RPMI8226 (cell line): ENCODE measurements at places on chromosomes 2 and 18.

GRCh38 chr18:59065684-59066083 lies 74.0 kb upstream of the SEC11C start:
- no peak for DNase-seq

GRCh38 chr2:69097891-69098655 lies 85.1 kb downstream of the ANTXR1 start:
- DNase-seq, result no peak

DNA sequence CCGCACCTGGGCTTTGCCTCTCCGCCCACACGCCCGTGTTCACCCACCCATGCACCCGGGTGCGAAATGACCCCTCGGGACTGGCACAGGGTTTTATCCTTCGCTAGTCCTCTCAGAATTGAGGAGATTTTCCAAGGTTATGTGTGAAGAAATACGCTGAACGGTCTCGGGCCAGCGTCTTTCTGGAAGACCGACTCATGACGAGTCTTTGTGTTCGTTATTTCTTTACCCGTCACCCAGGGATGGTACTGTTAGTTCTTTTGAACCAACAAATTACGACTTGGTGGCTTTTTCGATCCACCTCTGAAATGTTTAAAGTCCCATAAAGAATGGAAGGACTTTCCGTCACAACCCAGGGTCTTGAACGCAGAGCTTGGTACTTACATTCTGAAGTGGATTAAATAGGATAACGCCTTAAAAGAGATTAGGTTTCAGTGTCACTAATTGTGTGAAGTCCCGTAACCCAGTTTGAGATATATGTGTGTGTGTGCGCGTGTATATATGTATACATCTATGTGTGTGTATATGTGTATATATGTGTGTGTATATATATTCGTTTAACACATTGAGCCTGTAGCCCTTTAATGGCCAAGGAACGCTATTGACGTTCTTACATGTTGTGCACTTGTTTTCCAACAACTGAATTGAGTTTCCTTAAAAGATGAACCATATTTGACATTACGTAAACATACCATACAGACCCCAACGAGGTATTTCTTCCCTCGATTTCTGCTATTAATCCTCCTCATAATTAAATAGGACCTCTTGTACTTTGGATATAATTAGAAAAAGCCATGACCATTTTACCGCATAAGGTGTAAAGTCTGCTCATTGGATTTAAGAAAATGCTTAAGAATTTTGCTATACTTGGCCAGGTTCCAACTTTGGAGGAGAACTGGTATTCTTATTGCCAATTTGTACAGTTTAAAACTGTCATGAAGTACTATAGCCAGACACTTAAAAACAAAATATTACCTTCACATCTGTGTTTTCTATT lies 889 bp downstream of the ZC3H15 start:
- DNase-seq, result peak; percentile 49

- no peak for DNase-seq
Measured at GRCh38 chr2:226995625-226996041, 159.8 kb downstream of the RHBDD1 start.

GRCh38 chr2:1491751-1492150 lies 78.5 kb downstream of the TPO start:
- no peak for DNase-seq

GRCh38 chr2:12124790-12125189 lies 378.4 kb downstream of the LPIN1 start:
- no peak for DNase-seq

- no peak for DNase-seq
Measured at GRCh38 chr2:109454765-109455394, 158.9 kb downstream of the SEPTIN10 start.

GRCh38 chr18:79853993-79854364 lies 56.2 kb downstream of the KCNG2 start:
- DNase-seq, result no peak

- DNase-seq, result no peak
Measured at GRCh38 chr2:240597419-240598181, 11.1 kb downstream of the CAPN10 start.
